ENCODE measurements at places on chromosomes 3 and 15.

DNA sequence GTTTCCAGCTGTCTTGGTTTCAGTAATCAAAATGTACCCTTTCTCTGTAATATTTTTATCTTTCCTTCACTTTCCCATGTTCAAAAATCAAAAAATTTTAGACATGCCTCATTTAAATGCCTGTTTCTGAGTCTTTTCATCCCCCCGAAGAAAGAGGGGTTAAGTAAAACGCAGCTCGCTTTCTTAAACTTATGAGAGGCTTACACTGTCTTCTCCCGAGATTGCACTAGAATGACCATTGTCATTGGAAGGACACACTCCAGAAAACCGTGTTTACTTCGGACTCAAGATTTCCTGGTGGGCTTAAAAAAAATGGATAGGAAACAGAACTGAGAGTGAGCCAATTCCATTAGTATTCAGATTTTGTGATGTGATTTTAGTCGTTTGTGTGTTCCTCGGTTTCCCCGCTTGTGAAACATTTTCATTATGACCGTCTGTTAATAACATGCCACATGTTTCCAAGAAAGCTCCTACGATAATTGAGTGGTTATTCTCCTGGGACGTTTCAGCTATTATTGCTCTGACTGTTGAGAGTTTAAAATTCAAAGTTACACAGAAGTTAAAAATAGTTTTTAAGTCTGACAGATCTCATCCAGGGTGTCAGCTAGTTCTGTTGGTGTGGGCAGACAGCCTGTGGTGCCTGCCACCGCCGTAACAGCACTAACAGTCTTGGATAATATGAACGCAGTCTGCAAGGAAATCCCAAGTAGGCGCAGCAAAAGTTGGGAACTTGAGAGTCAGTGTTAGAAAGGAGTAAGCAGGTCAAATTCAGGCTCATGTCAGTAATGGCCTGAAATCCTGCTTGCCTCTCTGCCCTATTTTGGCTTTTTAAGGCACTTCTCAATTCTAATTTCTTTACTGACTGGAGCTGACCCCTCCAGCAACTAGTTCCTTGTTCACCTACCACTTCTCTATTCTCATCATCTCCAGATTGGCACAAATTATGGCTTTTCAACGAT lies 1.5 kb downstream of the CRYBG3 start:
- no peak for DNase-seq

GRCh38 chr3:36911990-36912804 lies 32.7 kb downstream of the TRANK1 start:
- DNase-seq, result no peak

DNA sequence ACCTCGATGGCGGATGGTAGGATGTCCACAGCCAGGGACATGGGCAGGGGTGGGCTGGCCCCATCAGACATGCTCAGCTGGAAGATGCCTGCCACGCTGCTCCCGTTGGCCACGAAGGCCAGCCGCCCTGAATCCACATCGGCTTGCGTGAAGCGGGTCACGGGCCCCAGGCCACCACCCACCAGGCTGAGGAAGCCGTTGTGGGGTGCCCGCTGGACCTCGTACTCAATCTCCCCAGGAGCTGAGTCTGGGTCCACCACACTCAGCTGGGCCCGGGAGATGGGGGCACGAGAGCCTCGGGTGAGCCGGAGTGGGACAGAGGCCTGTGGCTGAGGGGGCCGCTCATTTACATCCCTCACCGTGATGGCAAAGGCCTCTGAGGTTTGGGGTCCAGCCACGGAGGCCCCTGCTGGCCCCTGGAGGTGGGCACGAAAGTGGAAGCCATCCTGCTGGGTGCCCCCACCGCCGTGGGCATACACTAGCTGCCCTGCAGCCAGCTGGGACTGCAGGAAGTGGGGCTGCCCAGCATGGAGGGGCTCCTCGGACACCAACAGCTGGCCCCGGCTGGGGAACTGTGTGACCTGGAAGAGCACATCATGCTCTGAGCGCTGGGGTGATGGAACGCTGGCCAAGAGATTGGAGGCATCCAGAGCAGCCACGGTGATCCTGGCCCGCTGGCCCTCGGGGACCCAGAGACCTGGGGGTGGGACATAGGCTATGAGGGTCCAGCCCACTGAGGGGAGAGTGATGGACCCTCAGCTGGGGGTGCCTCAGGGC lies 29.2 kb downstream of the SNX33 start:
- DNase-seq, result no peak

GRCh38 chr3:158771577-158771976 lies 30.3 kb upstream of the MFSD1 start:
- DNase-seq, result no peak

DNA sequence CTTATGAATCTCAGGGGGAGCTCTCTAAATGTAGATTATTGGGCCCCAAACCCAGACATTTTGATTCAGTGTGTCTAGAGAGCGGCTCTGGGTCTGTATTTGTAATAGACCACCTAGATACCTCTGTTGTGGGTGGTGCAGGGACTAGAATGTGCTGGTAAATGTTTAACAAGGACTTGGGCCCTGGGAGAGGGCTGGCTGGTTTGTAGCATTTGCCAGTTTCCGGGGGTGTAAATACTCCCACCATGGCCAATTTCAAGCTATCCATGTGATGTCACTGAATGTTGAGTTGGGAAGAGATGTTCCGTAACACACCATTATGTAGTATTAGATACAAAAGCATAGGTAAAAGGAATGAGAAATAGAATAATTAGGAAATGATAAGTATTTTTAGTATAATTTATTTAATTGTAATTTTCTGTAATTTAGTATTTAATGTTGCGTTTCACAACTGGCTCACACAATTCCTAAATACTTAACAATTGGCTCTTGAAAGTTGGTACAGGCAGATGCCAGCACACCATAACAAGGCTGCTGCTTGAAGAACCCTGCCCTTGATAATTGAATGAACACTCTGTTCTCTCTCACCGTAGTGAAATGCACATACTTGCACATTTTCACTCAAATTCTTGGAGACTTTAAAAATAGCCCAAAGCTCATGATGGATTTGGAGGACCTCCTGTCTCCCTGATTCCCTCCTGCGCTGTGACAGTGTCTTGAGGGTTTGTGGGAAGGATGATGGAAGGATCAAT lies 359.2 kb upstream of the PROK2 start:
- no peak for DNase-seq

- no peak for DNase-seq
Observed at GRCh38 chr15:31311735-31312619, 14.7 kb upstream of the KLF13 start.

DNA sequence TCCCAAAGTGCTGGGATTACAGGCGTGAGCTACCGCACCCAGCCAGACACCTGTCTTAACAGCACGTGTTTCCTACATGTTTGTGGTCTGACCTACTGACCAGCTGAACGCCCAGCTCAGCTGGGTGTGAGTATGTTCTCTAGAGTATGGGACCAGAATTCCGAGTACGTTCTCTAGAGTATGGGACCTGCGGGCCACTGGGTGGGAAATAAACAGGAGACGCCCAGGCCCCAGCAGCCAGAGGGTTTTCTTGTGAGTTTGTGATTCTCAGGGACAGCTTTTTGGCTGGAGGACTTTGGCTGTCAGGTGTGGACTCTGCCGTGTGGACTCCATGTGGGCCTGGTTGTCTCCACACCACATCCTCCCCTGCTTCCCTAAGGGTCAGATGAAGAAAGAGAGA lies 87.3 kb downstream of the CHRD start:
- no peak for DNase-seq

- no peak for DNase-seq
Observed at GRCh38 chr3:188581792-188582191, 427.8 kb downstream of the LPP start.

GRCh38 chr3:187570776-187571175 lies 99.4 kb downstream of the SST start:
- no peak for DNase-seq

DNA sequence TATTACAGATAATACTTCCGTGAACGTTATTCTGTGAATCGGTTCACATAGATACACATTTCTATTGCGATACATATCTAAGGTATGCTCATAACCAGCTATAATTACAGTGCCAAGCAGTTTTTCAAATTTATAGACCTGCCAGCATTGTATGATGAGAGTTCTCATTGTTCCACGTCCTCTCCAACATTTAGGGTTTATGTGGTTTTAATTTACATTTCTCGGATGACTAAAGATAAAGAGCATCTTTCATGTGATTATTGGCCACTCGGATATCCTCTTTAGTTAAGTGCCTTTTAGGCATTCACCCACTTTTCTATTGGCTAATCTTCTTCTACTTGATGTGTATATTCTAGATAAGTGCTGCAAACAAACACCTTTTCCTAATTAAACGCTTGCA lies 134.7 kb upstream of the CCDC54 start:
- no peak for DNase-seq

GRCh38 chr3:188664795-188665194 lies 507.0 kb upstream of the TPRG1 start:
- DNase-seq, result no peak

DNA sequence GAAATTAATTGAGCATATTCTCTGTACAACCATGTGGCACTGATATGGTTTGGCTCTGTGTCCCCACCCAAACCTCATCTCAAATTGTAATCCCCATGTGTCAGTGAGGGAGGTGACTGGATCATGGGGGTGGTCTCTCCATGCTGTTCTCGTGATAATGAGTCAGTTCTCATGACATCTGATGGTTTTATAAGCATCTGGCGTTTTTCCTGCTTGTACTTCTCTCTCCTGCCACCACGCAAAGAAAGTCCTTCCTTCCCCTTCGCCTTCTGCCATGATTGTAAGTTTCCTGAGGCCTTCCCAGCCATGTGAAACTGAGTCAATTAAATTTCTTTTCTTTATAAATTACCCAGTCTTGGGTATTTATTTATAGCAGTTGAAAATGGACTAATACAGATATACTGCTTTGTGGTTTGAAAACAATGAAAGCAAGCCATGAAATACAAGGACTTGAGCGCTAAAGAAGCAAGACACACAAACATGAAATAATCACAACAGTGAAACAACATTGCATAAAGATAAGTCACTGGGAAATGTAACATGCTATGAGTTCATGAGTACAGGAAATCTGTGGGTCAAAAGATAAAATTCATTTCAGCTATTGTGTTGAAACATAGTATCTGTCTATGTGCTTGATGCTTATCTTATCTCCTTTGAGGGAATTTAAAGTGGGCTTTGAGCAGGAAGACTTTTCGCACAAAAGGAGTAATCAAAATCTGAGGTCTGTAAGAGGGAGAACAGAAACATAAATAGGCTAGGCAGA lies 288.7 kb downstream of the GBE1 start:
- no peak for DNase-seq

- DNase-seq, result no peak
Observed at GRCh38 chr3:144032531-144033239, 61.1 kb downstream of the DIPK2A start.

GRCh38 chr3:5429517-5429890 lies 242.0 kb downstream of the EDEM1 start:
- no peak for DNase-seq

DNA sequence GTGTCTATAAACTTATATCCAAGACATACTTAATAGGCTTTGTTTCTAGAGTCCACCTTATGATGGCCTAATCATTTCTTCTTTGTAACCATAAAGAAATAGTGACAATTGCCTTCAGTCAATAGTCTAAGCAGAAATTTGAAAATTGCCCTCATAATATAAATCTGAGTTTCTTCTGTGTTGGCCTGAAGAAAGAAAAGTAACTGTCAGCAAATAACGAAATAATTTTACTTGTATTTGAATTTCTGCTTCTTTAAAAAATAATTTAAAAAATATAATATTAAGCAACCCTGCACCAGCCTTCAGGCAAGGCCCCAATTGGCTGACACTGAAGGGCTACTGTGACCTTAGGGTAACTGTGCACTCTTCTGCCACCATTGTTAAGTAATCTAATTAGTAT lies 113.5 kb downstream of the PLOD2 start:
- DNase-seq, result no peak

GRCh38 chr3:108552267-108553159 lies 36.7 kb downstream of the CIP2A start:
- DNase-seq, result no peak

DNA sequence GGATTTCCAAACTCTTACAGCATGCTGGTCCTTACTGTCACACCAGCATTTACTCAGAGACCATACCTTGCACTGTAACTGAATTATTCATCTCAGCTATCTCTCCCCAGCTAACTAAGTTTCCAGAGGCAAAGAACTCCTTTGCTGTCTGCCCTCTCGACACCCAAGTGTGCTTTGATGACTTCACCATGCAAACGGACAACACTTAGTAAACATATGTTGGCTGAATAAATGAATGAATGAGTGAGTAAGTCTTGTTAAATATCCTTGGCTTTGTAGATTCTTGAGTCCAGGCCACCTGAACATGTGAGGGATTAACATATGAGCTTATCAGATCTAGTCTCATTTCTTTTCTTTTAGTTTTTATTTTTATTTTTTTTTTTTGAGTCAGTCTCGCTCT lies 138.2 kb downstream of the PLD1 start:
- DNase-seq, result no peak

- no peak for DNase-seq
Observed at GRCh38 chr3:117016378-117016777, 306.8 kb downstream of the TUSC7 start.

DNA sequence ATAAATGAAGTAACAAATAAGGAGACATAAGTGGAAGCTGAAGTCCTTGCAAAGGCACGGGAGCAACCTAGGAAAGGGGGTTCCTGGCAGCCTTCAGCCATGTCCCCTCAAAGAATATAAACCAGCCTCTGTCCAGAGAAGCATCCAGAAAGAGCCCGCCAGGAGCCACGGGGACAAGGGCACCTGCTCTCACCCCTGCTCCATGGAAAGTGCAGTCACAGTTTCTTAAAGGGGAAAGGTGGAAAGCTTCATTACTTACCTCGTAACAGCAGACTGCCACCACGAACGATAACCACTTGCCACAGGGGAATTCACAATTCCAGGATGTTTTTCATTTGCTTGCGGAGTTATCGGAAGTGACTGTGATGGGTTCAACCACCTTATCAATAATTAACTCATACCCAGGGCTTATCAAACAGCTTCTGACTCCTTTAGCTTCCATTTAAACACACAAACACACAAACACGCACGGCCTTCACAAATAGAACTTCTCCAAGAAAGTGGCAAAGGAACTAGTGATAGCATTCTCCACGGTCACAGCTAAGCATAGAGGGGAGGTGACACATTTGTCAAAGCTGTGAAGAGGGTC lies 134.2 kb upstream of the IGF1R start:
- no peak for DNase-seq

- DNase-seq, result no peak
Observed at GRCh38 chr15:39663704-39664250, 82.9 kb downstream of the THBS1 start.

DNA sequence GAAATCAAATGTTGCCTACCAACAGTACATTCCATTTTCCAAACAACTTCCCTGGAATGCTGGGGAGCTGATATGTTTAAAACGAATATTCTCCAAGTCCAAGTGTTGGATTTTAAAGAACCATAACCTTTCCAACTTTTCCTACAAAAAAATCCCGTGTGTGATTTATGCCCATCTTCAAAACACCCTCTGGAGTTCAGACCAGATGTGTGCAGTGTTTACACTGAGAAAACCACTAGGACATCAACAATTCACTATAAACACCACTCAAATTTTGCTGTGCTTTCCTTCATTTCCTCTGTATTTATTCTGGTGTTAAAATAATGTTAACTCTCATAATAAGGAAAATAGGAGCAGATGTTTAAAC lies 2.4 kb downstream of the VGLL4 start:
- no peak for DNase-seq

Data from stimulated activated CD4-positive, alpha-beta T cell treated with anti-CD3 and anti-CD28 coated beads, Interleukin-4, amount 100 ng/mL, for 1 hour (primary cell).